ENCODE measurements at places on chromosomes 12 and 14.

DNA sequence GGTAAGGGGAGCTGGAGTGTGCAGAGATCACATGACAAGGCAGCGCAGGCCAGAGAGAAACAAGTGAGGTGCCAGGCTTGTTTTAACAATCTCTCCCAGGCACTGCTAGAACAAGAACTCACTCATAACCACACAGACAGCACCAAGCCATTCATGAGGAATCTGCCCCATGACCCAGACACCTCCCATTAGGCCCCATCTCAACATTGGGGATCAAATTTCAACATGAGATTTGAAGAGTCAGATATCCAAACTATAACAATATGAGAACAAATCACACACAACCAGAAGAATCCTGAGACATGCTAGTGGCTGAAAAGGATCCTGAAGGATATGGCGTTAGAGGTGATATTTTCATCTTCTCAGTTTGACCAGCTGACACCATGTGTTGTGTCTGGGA, 21.9 kb downstream of the OR6J1 start:
- DNase-seq, result no peak

GRCh38 chr14:66420251-66421006, 65.7 kb upstream of the CCDC196 start:
- DNase-seq, result no peak

DNA sequence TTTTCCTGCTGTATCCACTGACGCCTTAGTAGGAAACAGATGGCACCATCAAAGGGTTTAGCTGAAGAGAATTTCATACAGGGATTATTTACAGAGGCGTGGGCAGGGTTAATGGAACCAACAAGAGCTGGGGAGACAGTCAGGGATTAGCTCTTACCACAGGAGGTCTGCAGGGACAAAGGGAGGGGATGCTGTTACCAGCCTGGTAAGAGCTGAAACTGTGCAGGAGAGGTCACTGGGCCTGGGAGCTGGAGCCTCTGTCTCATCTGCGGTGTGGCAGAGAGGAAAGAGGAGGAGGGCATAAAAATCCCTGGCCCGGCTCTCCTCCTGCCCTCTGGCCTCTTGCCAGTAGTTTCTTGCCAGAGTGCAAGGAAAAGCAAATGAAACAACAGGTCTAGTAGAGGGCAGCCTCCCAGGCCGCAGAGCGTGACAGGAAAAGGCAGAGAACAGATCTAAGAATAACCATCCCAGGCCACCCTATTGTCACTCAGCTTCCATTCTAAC, 18.9 kb upstream of the POC1B start:
- DNase-seq, result peak; percentile 27

- no peak for DNase-seq
Observed at GRCh38 chr12:82406651-82407050, 48.3 kb downstream of the METTL25 start.

DNA sequence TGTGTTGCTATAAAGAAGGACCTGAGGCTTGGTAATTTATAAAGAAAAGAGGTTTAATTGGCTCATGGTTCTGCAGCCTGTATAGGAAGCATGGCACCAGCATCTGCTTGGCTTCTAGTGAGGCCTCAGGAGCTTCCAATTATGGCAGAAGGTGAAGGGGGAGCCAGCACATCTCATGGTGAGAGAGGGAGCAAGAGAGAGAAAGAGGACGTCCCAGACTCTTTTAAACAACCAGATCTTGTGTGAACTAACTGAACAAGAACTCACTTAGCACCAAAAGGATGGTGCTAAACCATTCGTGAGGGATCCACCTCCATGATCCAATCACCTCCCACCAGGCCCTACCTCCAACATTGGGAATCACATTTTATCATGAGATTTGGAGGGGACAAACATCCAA, 6.1 kb upstream of the SNAPC1 start:
- no peak for DNase-seq

GRCh38 chr14:106487600-106487999, 961.2 kb downstream of the TMEM121 start:
- DNase-seq, result no peak

DNA sequence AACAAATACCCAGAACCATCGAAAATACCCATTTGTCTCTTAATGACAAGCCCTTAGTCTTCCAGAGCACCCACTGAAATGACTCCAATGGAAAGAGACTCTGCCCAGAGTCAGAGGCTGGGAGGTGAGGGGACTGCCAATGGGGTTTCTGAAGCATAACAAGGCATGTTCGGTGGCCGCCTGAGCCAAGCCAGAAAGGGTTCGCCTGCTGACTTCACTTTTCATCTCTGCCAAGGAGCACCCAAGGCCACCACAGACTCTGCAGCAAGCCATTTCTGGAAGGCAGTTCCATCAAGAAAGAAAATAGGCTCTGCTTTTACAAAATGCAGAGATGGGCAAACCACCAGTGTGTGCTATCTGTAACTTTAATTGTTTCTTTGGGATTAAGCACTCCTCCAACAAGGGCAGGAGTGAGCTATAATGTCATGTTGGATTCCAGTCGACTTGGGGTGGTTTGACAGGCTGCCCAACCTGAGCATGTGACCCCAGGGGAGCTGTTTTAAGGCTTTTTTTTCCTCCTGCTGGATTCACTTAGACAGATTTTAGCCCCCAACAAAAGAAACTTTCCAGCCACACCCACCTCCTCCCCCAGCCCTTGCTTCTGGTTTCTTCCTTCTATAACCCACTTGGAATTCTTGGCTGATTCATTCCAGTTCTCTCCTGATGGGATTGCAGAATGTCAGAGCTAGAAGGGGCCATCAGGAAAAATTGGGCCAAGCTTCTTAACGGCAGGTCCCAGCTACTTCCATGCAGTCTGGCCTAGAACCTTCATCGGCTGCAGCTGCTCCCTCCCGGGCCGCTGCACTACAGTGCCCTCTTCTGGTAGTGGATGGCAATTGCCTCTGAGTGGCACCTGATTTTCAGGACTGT, 24.1 kb downstream of the CKAP4 start:
- DNase-seq, result peak; percentile 53

DNA sequence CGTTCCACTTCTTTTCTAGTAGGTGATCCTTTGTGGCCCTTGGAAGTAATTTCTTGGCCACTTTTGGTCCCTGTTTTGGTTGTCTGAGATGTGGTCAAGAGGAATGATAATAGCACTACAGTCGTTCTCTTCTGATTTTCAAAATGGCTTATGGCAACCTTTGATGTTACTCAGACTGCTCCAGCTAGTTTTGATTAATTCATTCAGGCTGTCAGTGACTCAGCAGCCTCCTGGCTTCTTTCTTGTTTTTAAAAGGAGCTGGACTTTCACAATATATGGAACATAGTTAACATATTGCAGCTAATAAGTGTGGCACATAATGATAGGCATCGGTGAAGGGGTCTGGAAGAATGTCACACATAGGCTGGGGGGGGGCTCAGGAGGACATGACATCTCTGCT, 47.3 kb downstream of the WDR20 start:
- DNase-seq, result no peak

DNA sequence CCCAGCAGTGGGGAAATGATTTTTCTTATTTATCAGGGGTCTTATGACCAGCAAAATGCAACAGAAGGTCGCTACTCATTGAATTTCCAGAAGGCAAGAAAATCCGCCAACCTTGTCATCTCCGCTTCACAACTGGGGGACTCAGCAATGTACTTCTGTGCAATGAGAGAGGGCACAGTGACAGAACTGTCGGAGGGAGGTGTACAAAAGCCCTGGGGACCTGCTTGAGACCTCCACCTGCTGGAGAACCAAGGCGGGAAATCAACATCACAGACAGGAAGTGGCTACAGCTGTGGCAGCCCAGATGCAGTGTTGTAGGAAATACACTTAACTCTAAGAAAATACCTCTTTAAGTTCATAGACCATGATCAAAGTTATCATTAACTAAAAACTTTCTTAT, 250.9 kb upstream of the OR4E1 start:
- no peak for DNase-seq

DNA sequence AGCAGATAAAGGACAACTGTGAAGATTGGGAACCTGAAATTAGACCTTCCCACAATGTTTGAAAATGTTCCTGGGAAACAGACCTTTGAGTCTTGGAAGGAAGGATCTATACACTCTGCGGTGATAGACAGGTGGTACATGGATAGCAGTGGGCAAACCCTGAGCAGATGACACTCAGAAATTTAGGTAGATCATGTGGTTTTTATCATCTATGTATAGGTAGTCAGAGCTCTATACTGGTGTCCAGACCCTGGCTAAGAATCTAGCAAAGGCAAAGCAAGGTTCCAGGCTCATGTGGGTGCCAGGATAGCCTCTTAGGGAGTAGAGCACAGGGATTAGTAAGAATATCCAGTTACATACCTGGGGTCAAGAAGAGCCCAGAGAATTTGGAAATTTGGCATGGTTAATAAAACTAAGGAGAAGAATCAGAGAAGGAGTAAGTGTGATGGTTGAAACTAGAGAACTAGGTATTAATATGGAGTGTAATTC, 331.2 kb upstream of the FBXO33 start:
- no peak for DNase-seq

- DNase-seq, result no peak
Observed at GRCh38 chr12:92404259-92404894, 258.7 kb upstream of the BTG1 start.

DNA sequence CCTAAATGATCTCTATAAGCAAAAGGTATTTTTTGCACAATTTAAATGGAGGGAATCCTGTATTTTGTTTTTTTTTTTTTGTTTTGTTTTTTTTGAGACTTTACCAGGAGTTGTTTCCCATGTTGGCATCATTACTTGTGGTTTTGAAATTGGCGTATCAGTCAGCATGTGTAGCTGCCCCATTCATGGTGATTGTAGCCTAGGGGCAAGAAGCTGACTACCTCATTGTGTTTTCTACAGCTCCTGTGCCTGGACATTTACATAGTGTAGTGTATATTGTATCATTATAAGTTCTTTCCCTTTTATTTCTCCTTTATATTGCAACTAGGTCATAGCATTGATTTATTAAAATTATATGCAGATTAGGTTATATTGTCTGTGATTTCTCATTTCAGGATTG, 24.5 kb downstream of the SAMD4A start:
- DNase-seq, result no peak

DNA sequence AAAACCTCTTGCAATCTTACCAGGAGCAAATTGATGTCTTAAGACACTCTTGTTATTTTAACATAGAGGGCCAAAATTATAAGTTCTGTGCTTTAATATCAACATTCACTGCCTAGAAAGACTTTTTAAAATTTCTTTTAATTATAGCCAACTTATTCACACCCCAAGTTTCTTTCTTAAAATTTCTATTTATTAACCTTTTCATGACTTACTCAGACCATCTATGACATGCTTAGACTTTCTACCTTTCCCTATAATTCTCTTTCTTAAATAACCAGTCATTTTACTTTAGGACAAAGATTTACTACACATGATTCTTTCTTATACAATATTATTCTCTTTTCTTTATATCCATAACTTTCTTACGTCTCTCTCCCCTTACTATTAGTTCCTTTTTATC, 220.4 kb downstream of the NUBPL start:
- peak; percentile 29 for DNase-seq

DNA sequence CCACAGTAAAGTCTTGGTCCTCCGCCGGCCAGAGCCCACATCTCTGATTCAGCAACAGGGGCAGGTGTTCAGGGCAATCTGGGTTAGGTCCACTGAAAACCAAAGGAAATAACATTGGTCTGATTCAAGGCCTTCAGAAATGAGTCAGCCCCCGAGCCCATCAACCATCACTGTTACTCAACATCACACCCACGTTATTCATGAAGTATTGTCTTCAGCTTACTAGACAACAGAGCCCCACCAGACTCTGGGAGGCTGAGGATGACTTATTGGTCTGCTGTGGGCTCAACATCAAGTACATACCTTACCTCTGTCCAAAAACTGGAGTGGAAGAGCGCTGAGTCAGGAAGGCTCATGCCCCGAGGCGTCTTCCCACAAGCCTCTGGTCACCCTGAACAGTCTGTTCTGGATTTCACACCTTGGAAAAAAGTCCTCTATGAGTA, 97.5 kb downstream of the ZFP36L1 start:
- no peak for DNase-seq

- no peak for DNase-seq
Observed at GRCh38 chr12:22899184-22899583, 274.2 kb downstream of the ETNK1 start.

- DNase-seq, result no peak
Observed at GRCh38 chr12:100656856-100657255, 83.4 kb downstream of the GAS2L3 start.

DNA sequence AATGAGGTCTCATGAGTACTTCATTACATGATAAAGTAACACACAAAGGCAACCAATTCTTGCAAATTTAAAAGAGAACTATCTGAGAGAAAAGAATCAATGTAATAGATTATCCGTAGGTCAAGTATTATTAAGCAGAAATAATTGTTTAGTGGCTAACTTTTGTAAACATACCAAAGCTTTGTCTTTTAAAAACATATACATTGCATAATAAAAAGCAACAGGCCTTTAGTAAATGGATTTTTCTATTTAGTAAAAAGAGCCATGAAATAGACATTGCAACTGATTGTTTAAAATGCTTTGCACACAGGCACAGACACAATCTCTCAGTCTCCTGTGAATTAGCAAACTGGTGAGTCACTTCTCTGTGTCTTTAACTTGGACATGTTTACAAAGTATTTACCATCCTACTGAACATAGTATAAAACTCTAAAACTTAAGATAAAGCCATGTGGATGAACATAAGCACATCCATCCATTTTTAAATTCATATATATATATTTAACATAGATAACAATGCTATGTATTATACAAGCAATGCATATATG, 518.7 kb upstream of the MGAT4C start:
- DNase-seq, result no peak

DNA sequence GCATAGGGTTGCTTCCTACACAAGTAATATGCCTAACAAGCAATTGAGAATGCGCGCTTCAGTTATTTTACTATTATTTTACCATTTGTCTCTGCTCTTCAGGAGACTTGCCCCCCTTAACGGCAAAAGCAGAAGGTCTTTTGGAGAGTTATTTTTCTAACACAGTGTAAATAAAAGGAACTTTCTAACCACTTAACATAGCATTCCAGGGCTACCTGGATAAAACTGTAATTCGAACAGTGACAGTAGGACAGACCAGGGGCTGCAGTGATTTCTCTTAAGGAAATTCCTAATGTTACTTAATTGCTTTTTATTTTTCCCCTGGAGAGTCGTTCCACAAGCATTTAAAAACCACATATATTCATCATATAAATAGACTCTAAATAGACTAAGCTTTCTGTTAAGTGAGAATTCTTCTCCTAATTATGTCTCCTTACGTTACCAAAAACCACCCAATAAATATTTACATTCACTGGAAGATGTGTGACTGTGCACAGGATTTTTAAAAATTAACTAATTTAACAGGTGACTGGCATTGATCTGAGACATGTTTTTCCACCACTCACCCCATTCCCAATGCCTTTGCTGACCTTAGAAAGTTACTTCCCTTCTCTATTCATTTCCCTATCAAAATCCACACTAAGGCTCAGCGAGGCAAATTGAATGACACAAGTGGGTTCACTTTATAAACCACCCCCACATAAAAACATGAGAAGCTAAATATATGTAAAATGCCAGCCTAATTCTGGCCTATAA, 72.4 kb downstream of the RNF34 start:
- DNase-seq, result no peak

DNA sequence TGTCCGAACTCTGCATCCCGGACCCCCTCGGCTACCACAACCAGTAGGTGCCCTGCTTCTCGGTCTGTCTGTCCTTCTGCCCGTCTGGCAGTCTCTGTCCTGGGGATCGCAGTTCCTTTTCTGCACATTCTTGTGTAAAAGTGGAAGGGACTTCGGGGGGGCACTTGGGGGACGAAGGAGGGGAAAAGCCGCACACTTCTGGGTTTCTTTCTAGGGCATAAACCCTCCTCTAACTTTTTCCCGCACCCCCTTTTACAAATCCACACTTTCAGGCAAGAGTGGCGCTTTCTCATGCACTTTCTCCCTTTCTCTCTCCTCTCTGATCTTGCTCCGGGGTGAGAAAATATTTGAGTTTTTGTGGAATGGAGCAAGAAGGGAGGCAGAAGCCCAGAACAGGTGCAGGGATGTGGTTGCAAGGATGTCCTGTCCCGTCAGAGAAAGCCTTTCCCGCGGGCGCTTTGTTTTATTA, 506 bp downstream of the ESRRB start:
- DNase-seq, result no peak
